ENCODE measurements at places on chromosomes 13 and 19. TPM values are rescaled to one million over a fixed set of nuclear protein-coding genes. Genes with fewer than 3 reads are reported as not detected.

- DNase-seq, result peak; percentile 42
These were observed 919.9 kb upstream of the MIR17HG start for GRCh38 chr13:90427322-90428272.

DNA sequence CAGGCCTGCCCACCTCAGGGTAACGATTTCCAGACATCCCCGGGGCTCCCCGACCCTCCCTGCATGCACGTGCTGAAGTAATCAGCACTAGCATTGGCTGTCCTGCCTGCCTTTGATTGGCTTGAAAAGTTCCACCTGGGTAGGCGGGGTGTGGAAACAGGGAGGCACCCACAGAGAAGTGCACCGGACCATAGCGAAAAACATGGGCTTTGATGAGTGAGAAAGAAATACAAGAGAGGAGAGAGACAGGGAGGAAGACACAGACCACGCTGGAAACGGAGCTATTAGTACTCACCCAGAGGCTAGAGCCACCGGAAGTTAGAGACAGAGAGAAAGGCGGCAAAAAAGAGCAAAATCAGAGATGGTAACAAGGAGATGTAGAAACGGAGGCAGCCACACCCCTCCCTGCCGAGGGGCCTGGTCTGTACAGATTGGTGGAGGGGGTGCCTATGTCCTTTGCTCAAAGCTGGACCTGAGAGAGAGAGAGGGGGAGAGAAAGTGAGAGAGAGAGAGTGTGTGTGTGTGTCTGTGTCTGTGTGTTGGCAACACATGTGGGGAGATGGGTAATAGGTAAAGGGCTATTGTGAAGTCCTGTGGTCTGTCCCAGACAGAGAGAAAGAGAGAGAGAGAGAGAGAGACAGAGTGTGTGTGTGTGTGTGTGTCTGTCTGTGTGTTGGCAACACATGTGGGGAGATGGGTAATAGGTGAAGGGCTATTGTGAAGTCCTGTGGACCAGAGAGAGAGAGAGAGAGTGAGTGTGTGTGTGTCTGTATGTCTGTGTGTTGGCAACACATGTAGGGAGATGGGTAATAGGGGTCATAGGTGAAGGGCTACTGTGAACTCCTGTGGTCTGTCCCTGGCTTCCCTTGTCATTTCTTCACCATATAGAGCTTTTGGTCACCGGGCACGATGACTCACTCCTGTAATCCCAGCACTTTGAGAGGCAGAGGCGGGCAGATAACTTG lies 2.9 kb downstream of the CGB3 start:
- no peak for DNase-seq

DNA sequence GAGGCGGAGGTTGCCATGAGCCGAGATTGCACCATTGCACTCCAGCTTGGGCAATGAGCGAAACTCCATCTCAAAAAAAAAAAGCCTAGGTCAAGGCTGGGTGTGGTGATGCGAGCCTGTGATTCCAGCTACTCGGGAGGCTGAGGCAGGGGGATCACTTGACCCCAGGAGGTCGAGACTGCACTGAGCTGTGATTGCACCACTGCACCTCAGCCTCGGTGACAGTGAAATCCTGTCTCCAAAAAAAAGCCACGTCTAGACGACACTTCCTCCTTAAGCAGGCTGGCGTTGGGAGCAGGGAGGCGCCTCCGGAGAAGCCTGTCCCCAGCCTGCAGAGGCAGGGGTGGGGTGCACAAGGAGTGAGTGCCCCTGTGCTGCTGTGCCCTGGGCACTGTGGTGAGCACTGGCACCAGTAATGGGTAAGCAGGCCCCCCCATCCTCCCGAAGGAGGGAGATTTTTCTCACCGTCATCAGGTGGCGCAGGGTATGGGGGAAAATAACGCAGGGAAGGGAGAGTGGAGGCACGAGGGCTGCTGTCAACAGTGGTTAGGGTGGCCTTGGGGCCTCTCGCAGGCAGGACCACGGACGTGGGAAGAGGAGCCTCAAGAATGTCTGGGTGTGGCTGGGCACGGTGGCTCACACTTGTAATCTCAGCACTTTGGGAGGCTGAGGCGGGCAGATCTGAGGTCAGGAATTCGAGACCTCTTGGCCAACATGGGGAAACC lies 706 bp downstream of the P2RY11 start:
- DNase-seq, result no peak

- DNase-seq, result no peak
These were observed 37.2 kb upstream of the C1QTNF9B start for GRCh38 chr13:23934520-23934919.

The LILRB1 gene
- not detected for total RNA-seq

The COX6B2 gene
- 5.0 TPM for total RNA-seq

GRCh38 chr13:97185751-97186150 lies 36.4 kb upstream of the MBNL2 start:
- DNase-seq, result no peak

DNA sequence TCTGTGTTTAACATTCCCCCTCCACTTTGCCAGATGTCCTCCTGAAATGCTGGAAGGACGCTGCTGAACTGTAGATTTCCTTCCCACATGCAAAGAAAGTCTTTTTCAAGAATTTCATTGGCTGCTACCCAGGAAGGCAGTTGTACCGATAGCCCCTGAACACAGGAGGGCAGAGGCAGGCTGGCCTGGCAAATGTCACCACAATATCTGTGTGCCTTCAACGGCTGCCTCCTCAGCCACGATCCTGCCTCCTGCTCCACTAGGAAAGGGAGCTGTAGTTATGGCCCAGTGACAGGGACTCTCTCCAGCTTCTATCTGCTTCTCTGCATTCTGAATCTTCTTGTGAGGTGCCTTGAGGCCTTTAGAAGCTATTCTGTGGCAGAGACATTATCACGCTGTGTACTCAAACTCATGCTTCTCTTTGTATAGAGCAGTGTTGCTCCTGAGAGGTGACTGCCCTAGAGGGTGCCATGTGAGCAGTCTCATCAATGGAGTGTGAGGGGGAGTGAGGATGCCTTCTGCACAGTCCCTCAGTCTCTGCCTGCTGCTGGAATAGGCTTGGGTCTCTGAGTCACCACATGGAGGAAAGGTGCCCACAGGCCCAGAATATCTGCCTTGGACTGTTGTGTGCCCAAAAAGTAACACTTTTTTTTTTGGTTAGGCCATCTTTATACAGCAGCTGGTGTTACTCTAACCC lies 279.8 kb downstream of the DNAJC15 start:
- peak; percentile 73 for DNase-seq

DNA sequence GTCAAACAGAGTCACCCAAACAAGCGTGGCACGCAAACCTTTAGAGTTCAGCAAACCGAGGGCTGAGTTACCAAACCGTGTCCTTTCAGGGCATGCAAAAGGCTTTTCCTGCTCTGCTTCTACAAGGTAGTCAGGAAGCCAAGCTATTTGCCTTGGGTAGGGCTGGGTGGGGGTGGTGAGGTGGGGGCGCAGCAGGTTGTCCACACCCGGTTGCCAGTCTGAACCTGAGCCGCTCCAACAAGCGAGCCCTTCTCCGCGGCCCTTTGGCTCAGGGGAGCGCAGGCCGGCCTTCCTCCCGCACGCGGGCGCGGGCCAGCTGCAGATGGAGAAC lies 347 bp upstream of the CLDN10 start:
- no peak for DNase-seq

The ZNF112 gene
- 4.2 TPM for total RNA-seq

The MATK gene
- 13.5 TPM for total RNA-seq

GRCh38 chr13:74230984-74231501 lies 96.8 kb upstream of the KLF12 start:
- DNase-seq, result no peak

The CYP4F8 gene
- total RNA-seq, result not detected

DNA sequence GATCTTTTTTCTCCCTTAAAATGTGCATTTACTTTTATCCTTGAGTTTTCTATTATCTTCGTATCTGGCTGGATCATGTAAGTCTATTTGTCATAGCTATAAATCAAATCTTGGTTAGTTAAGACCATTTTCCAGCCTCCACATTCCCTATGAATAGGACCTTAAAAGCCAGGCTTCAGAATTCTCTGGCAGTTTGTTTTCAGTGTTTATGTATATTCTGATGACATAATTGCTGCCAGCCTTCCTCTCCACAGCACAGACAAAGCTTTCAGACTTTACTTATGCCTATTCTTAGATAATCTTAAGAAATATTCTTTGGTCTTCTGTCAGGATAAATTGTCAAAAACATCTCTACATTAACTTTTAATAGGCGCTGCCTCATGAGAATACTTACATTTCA lies 870.8 kb upstream of the SPRY2 start:
- no peak for DNase-seq

DNA sequence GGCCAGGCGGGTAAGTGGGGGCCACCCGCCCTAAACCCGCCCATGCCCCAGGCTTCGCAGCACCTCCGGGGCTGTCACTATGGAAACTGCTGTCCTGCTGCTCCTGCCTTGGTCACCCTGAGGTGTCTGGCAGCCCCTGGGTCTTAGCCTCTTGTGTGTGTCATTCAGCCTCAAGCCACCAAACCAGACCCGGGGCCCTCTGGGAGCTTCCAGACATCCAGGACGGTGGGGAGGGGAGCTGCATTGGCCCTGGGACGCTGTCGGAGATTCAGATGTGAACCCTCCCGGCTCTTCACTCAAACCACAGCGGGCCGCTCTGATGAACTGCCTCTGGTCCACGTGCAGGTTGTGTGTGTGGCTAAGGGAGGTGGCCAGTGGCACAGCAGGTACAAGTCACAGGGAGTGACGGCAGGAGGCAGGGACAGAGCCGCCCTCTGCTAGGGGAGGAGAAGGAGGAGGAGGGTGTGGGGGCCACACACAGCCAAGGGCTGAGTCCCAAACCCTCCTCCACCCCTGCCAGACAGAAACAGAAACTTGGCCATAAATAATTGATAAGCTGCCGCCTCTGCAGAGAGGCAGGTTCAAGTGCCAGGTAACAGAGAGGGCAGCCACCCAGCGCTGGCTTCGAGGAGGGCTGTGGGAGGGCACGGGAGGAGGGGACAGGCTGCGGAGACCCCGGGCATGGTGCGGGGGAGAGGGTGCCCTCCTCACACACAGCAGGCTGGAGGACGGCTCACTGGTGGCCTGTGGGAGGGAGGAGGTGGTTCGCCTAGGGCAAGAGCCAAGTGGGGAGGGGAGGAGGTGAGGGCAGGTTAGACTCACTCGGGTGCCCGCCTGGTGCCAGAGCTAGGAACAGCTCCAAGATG lies 8.0 kb downstream of the NANOS3 start:
- DNase-seq, result no peak

The GJA3 gene
- 0.92 TPM for total RNA-seq

The NAPSA gene
- 0.44 TPM for total RNA-seq

DNA sequence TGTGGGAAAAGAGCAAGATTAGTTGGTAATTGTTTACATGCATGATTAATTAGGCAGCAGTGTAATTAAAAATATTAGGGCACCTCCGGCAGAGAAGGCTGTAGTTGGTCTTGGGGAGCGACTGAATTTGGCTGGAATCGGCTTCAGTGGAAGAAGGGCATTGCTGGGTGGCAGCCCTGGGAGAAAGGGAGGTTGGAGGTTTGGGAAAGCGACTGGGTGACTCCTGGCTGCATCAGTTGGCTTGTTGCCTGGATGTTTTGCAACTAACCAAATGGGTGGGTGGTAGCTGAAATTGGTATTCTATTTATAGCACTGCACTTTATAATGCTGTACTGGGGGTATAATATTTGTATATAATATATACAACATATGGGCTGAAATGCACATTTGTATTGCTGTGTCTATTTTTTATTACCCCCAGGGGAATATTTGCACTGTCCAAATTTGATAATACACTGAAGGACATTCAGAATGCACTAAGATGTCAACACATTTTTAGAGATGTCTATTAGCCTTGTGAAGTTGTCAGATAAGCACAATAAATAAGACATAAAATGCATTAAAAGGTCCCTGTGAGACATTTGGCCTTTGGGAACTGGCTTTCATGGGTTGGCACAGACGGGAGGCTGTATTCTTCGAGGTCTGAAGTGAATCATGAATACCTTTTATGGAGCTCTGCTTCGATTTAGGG lies 1.7 kb downstream of the B3GLCT start:
- no peak for DNase-seq

GRCh38 chr13:98910501-98910951 lies 67.3 kb downstream of the DOCK9 start:
- DNase-seq, result no peak

DNA sequence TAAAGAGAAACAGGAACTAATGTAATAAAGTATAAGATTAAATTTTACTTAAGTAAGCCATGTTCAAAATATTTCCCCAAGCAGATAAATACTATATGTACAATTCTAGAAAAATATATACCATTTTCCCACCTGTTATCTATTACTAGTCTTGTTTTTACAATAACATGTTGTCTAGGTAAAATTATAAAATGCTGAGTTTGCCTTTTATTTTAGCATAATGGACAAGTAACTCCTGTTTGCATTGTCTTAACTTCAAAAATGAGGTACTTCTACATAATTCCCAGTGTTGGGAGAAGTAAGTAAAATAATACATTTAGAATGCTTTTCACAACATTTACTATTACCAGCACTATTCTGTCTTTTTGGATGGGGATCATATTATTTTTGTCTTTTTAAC lies 800.5 kb downstream of the SLITRK6 start:
- DNase-seq, result no peak

The FGF21 gene
- 0.55 TPM for total RNA-seq

GRCh38 chr13:30114571-30115256 lies 192.6 kb downstream of the KATNAL1 start:
- DNase-seq, result peak; percentile 92

DNA sequence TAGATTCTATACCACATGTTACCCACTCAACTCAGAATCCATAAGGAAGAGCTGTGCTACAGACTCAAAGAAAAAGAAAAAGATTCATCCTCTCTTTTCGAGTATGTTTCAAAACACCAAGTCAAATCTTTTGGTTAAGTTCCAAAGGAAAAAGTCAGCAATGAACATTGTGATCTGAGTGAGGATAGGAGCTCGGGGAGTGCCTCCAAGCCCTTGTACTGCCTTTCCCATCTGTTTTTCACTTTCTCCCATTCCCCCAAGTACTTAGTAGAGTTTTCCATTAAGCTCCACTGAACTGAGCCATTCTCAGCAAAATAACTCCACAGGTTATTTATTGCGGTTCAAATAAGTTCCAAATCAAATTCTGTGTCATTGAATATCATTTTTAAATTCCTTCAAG lies 47.7 kb upstream of the MAB21L1 start:
- no peak for DNase-seq

The SLC7A10 gene
- total RNA-seq, result 2.5 TPM

Measured in H9 (cell line).